ENCODE measurements at places on chromosomes 2 and 18.

GRCh38 chr18:14912967-14913366 is 165.0 kb downstream of the ANKRD30B start:
- no peak for DNase-seq

DNA sequence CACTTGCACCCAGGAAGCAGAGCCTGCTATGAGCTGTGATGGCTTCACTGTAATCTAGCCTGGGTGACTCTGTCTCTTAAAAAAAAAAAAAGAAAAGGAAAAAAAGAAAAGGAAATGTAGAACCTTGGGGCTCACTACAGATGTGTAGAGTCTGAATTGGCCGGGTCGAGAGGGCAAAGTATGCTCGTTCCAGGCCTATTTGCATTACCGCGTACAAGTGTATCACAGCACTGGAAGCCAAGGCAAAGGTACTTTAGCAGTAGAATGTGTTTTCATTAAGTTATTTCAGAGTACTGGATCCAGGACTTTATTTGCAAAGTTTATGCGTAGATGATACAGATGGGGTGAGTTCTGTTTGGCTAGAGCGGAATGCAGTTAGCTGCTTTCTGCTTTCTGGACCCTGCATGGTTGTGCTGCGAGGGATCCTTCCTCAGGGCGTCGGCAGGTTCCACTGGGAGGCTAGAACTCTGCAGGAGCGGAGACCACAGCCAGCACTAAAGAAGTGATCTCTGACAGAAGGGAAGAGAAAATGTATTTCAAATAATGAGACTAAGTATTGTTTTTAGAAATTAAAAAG is 51.8 kb downstream of the LDLRAD4 start:
- no peak for DNase-seq

DNA sequence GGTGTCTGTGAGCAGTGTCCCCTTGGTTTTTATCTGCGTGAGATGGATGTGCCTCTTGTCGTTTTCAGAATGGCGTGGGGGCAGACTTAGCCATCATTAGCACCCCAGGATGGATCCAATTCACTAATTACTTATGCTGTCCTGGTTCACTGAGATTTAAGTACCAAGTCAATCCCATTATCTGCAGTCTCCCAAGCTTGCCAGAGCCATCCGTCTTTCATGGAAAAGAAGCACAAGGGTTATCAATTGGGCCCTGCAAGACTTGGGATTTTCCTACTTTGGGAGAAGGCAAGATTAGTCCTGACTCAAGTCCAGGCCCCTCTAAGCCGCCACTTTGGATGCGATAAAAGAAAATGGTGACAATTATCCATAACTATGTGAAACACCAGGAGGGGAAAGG is 404.0 kb downstream of the TMEM182 start:
- no peak for DNase-seq

GRCh38 chr18:911486-911885 is 6.8 kb downstream of the ADCYAP1 start:
- no peak for DNase-seq

GRCh38 chr2:105373895-105374401 is 24.9 kb downstream of the FHL2 start:
- DNase-seq = no peak

GRCh38 chr18:40752316-40752715 is 1202.7 kb upstream of the PIK3C3 start:
- no peak for DNase-seq

- peak; percentile 29 for DNase-seq
Observed at GRCh38 chr2:25161055-25161781, 7.2 kb downstream of the POMC start.

- DNase-seq = no peak
Observed at GRCh38 chr18:54859667-54860421, 31.6 kb downstream of the RAB27B start.

DNA sequence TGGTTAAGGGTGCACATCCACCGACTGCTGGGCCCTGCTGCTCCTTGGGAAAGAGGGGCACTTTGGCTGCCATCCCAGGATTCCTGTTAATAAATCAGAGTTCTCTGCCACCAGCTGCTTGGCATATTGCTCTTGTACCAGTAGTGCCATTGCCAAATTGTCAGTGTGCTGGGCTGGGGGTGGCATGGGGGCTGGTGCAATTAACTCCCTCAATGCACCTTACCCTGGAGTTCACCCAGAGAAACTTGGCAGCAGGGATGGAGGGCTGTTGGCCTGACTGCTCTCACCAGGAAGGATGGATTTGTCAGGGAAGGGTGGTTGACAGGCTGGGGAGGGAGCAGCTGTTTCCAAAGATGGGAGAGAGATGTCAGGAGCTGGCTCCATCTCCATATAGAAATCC is 94.6 kb upstream of the SKOR2 start:
- DNase-seq = no peak

DNA sequence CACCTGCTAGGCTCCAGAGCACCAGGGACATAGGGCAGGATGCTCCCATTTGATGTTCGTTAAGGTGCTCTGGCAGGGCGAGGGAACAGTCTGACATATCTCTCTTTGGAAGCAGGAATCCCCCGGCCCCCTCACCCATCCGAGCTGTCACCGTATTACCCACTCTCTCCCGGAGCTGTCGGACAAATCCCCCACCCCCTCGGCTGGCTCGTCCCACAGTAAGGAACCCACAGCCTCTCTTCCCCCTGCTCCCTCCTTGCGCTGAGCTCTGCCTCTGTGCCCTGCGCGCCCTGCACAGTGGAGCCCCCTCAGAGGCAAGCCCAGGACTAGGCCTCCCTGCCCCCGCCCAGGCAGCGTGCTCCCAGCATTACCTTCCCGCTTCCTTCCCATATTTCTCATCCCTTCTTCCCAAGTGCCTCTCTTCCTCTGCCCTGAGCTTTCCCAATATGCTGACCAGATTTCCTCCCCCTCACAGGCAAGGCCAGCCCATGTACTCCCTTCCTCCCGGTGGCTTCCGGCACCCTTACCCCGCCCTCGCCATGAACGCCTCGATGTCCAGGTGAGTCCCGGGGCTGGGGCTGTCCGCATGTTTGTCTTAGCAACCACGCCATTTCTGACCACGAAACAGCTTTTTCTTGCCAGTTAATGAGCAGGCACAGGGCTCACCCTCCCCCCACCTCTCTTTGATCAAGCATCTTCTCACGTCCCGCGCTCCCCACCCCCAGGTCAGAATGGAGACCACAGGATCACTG is 23.8 kb downstream of the TGOLN2 start:
- no peak for DNase-seq

- DNase-seq = no peak
Observed at GRCh38 chr2:79861059-79861374, 348.2 kb downstream of the CTNNA2 start.

- DNase-seq = no peak
Observed at GRCh38 chr2:127592761-127593227, 53.2 kb upstream of the GPR17 start.

DNA sequence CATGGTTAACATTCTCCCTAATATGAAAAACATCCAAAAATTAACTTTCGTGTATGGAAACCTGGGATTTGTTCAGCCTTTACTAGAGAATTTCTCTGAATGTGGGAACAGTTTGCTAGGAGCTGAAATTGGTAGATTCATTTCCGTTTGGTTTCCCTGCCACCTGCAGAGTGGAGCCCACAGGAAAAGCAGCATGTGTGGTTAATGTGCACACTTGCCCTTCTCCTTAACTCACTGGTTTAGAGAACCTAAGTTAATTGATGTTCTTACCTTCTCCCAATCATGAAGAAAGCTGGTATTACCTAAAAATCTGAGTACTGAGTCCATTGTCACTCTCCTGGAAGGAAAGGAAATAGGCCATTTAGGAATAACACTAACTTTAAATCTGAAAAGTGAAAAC is 37.6 kb upstream of the ASXL3 start:
- DNase-seq = no peak

GRCh38 chr18:61991201-61991600 is 98.4 kb upstream of the RNF152 start:
- no peak for DNase-seq

DNA sequence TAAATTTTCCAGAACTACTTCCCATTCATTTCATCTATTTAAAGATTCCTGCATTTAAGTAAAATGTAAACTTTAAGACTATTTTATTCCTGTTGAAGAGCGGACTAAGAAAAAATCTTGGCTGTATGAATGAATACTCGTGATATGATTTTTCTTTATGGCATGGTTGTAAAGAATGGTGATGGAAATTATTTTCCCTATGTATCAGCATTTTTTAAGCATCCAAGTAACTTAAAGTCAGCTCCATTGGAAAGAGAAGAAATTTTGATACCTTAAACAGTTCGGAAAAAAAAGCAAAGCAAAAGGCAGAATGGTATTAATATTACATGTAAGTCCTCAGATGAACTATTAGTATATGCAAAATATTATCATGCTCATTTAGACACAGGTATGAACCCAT is 58.9 kb downstream of the VWC2L start:
- no peak for DNase-seq

DNA sequence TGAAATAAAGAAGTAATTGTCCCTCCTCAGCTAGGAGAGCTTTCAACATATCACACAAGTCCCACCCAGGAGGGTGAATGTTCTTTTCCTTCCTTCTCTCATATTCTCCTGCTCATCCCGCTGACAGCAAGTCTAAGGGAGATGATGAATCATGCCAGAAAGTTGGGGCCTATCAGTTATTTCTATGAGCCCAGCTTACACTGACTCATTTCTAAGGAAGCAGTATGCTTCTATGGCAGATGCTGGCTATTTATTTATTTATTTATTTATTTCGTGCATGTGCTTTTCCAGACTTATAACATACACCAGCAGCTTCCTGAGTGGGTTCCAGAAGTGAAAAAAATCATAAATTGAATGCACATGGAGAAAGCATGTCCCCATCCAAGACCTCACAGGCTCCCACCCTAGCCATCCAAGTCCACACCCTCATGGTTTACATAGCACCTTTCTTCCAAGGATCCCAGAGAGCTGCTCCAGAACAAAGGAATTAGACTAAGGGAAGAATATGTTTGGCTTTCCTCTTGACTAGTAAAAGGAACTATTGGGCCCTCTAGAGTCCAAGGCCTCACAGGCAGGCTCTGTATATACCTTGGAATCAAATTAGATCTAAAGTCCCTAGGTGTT is 1074.2 kb upstream of the ZEB2 start:
- no peak for DNase-seq

GRCh38 chr2:134648586-134648985 is 70.2 kb downstream of the TMEM163 start:
- no peak for DNase-seq

DNA sequence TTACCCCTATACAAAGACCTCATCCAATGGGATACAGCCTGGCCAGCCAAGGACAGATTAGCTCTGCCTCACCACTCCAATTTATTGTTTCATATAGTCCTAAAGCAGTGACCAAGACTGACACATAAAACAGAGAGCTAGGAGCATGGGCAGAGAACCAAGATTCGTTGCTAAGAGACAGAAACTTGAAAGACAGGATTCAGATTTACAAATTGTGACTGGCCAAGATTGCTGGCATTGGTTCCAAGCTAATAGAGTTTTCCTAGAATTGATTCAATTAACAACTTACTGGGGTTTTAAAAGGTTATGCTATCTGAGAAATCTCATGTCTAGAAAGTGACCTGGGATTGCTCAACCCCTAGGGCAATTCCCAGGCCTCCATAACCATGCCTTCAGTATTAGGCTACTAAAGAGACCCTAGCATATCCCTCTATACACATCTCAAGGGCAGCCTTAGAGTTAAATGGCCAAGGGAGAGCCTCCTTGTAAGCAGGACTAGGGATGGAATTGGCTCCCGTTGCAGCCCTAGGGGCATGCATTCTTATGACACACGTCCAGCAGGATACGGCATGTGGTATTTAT is 75.6 kb downstream of the ICOS start:
- no peak for DNase-seq

- no peak for DNase-seq
Observed at GRCh38 chr2:127096718-127097470, 10.1 kb downstream of the BIN1 start.

- no peak for DNase-seq
Observed at GRCh38 chr2:224565452-224566035, 19.6 kb downstream of the CUL3 start.

GRCh38 chr2:181970160-181970794 is 15.4 kb upstream of the PPP1R1C start:
- no peak for DNase-seq

- DNase-seq = no peak
Observed at GRCh38 chr2:150732064-150732463, 244.6 kb upstream of the RND3 start.

- DNase-seq = no peak
Observed at GRCh38 chr2:170813611-170814532, 2.8 kb upstream of the GAD1 start.

DNA sequence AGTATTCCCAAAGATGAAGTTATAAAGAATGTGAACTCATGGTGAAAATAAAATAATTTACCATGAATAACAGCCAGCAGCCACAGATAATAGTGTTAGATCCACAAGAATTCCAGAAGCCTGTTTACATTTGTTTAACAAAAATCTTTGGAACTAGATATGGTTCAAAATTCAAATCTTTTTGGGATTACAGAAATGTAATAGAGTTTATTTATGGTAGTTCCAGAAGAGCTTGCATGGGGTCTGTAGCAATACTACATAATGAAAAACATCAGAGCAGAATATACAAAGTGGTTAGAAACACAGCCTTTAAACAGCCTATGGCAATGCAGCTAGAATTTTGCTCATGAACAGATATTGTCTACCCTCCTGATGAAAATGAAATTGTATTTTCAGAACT is 179.1 kb downstream of the RDH14 start:
- DNase-seq = no peak

- DNase-seq = no peak
Observed at GRCh38 chr18:43571078-43571689, 293.9 kb upstream of the SYT4 start.

DNA sequence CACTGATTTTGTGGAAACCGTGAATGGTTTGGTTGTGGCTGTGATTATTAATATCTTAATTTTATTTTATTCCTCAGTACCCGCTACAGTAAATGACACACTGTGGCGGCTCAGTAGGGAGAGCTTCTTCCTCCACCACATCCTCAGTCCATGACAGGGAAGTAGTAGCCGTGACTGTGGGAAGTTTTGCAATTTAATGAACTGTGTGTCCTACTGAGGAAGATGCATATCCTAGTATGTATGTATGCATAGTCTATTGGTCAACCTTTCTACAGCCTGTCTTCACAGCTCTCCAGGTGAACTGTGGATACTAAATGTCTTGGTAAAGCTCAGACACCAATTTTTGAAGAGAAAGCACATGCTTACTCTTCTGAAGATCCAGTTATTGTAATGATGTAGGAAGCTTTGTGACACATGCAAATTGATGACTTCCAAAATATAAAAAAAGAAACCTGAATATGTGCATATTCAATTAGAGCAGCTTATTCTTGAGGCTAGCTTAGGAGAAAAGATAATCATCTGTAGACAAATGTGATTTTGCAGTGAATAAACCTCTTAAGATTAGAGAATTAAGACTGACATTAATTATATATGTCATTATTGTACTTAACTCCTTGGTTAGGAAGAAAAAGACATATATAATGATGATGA is 384.3 kb upstream of the CNTNAP5 start:
- no peak for DNase-seq

DNA sequence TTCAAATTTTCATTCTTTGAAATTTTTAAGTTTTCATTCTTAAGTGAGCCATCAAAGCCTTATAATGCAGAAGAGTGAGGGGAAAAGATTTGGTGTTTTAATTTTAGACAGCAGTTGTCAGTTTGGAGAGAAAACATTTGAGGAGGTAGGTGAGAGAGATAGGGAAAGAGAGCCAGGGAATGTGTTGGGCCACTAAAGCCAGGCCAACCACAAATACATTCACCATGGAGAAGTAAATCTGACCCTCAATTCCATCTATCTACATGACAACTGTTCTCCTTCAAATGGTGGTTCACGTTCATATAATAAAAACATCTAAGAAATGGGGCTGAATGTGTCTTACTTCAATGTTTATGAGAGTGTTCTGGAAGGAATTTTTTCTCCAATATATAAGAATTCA is 553.0 kb upstream of the SYT4 start:
- DNase-seq = no peak

GRCh38 chr2:100544911-100545596 is 17.7 kb upstream of the PDCL3 start:
- no peak for DNase-seq
